ENCODE measurements at places on chromosomes 4 and X. TPM values are rescaled to one million over a fixed set of nuclear protein-coding genes. Genes with fewer than 3 reads are reported as not detected.

- no peak for DNase-seq
- H3K27ac ChIP-seq, result no peak overlapping the region
- no peak overlapping the region for H3K4me3 ChIP-seq
- no peaks in the 10 kb centered on the region for H3K27me3 ChIP-seq
Measured at GRCh38 chrX:104488811-104489210, 77.2 kb upstream of the IL1RAPL2 start.

The CT45A1 gene
- not detected for total RNA-seq

- H3K4me1 ChIP-seq, result no peaks in the 10 kb centered on the region
- no peak overlapping the region for H3K27ac ChIP-seq
- no peak for DNase-seq
Measured at GRCh38 chrX:34900691-34901090, 41.9 kb upstream of the FAM47B start.

The AVPR2 gene
- not detected for total RNA-seq

The EBP gene
- 95.9 TPM for total RNA-seq

- no peaks in the 10 kb centered on the region for H3K27me3 ChIP-seq
- H3K27ac ChIP-seq, result no peak overlapping the region
- no peak overlapping the region for H3K4me3 ChIP-seq
- no peak for DNase-seq
Measured at GRCh38 chrX:34146906-34147305, 14.8 kb upstream of the FAM47A start.

The CTPS2 gene
- total RNA-seq, result 59.0 TPM

The FAM241A gene
- total RNA-seq, result 0.70 TPM

The FBXL5 gene
- total RNA-seq, result 48.4 TPM

- DNase-seq, result no peak
- no peak overlapping the region for H3K27ac ChIP-seq
Measured at GRCh38 chrX:1316527-1316926, 20.1 kb upstream of the IL3RA start.

The NHSL2 gene
- total RNA-seq, result 11.3 TPM

DNA sequence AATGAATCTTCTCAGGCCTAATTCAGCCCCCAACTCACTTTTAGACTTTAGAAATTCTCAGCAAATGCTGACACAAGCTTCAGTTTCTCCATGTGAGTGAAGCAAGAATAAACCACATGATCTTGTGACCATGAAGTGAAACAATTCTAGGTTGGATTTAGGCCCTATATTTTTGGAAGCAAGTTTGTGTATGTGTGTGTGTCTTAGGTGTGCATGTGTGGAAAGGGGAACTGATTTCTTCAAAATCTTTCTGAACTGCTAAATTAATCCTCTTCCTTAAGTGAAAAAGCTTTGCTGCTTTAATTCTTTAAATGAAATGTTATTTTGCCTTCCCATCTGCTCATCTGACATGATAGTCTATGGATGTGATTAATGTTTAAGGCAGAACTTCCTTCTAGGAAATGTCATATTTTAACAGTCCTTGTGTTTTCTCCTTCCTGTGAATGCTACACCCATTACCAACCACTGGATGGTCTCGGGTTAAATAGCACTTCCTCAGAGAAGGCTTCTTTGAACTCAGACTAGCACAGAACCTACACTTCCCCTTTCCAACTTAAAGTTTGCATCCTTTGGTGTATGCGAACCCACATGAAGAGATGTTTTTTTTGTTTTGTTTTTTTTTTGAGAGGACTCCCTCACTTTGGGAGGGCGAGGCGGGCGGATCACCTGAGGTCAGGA is 1.2 kb upstream of the TMEM144 start:
- peak overlapping the region; percentile 19 for H3K4me3 ChIP-seq
- no peak for DNase-seq
- no peaks in the 10 kb centered on the region for H3K27me3 ChIP-seq
- peaks cover 16% of the 10 kb centered on the region for H3K4me1 ChIP-seq
- no peaks in the 10 kb centered on the region for H3K36me3 ChIP-seq

GRCh38 chr4:87732033-87732765 is 67.2 kb upstream of the IBSP start:
- H3K4me3 ChIP-seq, result no peak overlapping the region
- H3K36me3 ChIP-seq, result no peaks in the 10 kb centered on the region
- H3K4me1 ChIP-seq, result no peaks in the 10 kb centered on the region
- DNase-seq, result no peak
- H3K27ac ChIP-seq, result no peak overlapping the region

The CDS1 gene
- 15.1 TPM for total RNA-seq

DNA sequence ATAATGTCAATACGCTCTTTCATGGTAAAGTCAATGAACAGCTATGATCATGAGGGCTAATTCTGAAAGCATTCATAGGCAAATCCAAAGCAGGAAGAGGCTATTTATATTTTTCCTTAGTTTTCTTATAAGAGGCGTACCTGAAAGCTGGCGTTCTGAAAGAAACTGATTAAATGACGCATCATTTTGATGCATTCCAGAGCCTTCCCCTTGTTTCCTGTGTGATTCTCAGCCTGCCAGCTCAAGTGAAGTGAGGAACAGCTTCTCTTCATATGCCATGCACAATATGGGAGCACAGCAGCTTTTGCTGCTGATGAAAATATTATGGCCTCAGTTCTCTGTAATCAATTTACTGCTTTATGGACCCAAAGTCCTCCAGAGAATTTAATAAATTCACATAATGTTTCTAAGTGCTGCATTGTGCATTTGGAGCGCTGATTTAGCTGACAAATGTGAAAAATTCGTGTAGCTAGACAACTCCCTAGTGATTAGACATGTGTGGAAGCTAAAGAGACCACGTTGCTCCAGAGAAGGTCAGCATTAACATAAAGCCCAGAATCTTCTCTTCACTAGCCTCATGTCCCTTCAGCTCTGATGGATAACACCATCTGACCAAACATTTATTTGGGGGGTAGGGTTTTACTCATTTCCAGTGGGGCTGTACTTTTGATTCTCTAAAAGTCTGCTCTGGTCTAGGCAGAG is 110.8 kb downstream of the GPAT3 start:
- no peaks in the 10 kb centered on the region for H3K36me3 ChIP-seq
- H3K4me3 ChIP-seq, result no peak overlapping the region
- DNase-seq, result no peak
- H3K4me1 ChIP-seq, result peaks cover 4% of the 10 kb centered on the region
- peaks cover 25% of the 10 kb centered on the region for H3K27me3 ChIP-seq
- H3K27ac ChIP-seq, result no peak overlapping the region

The CXCL8 gene
- 3.3 TPM for total RNA-seq

DNA sequence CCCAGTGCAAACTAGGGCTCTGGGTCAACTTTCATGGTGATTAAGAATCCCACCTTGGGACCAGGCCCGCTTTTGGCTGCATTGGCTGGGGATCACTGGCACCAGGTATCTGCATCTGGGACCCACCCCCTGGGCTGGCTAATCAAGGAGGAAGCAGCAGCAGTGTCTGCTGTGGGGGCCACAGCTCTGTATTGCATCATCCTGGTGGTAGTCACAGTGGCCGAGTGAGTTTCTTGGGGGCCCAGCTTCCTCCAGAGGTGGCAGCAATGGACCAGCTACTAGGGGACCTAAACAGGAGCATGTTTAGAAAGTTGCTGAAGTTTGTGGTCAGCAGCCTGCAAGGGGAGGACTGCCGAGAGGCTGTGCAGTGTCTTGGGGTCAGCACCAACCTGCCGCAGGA is 15.7 kb downstream of the LNX1 start:
- peaks cover 23% of the 10 kb centered on the region for H3K4me1 ChIP-seq
- no peak overlapping the region for H3K4me3 ChIP-seq
- peaks cover 3% of the 10 kb centered on the region for H3K36me3 ChIP-seq
- no peaks in the 10 kb centered on the region for H3K27me3 ChIP-seq
- DNase-seq, result no peak

DNA sequence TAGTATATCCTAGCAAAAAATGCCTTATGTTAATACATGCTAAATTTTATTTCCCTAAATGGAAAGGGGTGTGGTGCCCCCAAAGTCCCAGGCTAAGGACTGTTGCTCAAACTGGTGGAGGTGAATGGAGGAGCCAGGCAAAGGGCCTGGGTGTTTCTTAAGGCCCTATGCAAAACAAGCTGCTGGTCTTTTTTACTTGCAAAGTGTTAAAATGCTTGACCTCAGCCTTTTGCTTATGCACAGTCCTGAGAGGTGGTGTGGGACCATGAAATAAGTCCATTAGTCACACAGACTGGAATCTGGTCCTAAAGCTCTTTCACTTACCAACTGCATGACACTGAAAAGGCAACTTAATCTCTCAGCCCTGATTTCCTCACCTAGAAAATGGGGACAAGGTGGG is 223.5 kb upstream of the MBNL3 start:
- H3K27ac ChIP-seq, result no peak overlapping the region
- H3K4me1 ChIP-seq, result peaks cover 35% of the 10 kb centered on the region
- no peak overlapping the region for H3K4me3 ChIP-seq
- H3K36me3 ChIP-seq, result no peaks in the 10 kb centered on the region
- no peak for DNase-seq
- no peaks in the 10 kb centered on the region for H3K27me3 ChIP-seq

Data from type B pancreatic cell (in vitro differentiated cells).